ENCODE measurements at places on chromosomes 7 and 10.

GRCh38 chr10:2137549-2138174 is 400.3 kb upstream of the ADARB2 start:
- DNase-seq, result no peak

DNA sequence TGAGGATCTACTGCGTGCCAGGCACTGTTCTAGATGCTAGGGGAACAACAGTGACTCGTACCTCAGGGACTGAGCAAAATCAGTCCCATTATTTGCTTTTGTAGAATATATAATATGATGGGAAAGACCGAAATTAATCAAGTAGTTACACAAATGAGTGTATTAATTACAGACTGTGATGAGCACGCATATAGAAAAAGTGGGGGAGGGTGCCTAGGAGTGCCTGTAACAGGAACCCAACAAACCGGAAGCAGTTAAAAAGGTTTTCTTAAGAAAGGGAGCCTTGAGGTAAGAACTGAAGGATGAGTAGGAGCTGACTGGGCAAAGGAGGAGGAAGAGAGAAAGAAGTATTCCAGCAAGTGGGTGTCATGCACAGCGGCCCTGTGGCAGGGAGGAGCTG is 28.2 kb upstream of the IL6 start:
- no peak for DNase-seq

GRCh38 chr7:47878662-47879061 is 69.6 kb downstream of the PKD1L1 start:
- DNase-seq, result no peak

GRCh38 chr10:113616244-113617074 is 47.4 kb downstream of the NRAP start:
- no peak for DNase-seq

DNA sequence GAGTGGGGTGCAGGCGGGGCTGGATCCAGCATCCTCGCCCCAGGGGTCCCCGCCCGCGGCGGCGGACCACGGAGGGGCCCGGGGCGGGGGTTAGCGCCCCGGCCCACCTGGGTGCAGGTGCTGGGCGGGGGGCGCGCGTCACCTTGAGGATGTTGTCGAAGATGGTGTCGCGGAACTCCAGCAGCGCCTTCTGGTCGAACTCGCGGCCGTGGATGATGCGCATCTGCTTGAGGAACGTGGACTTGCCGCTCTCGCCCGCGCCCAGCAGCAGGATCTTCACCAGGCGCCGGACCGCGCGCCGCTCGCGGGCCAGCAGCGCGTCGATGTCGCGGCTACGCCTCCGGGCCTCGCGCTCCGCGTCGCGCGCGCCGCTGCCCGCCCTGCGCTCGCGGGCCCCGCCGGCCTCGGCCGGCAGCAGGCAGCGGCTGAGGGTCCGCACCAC is 376 bp downstream of the GNA12 start:
- no peak for DNase-seq

DNA sequence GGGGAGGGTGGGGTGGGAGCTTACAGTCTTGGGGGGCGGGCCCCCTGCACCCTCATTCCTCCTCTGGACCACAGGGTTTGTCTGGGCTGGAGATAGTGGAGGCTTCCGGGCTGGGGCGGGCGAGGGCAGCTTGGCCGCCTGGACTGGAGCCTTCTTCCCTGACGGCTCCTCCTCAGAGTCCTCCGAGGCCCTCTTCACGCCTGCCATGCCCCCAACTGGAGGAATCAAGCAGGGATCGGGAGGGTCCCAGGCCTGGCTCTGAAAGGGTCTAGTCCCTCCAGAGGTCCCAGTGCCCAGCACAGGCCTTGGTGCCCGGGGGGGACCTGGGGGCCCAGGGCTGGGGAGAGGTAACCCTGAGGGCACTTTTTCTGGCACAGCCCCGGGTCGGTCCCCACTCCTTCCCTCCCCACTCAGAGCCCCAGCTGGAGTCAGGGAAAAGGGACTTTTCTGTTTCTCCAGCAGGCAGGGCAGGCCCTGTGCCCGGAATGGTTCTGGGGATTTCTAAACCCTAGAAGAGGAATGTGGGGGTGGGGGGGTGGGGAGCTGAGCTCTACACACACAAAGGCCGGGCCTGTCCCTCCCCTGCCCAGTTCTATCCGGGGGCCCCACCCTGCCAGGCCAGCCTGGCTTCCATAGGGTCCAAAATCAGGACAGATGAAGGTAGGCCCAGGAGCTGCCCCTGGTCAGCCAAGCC is 11.6 kb downstream of the MICALL2 start:
- DNase-seq, result no peak

DNA sequence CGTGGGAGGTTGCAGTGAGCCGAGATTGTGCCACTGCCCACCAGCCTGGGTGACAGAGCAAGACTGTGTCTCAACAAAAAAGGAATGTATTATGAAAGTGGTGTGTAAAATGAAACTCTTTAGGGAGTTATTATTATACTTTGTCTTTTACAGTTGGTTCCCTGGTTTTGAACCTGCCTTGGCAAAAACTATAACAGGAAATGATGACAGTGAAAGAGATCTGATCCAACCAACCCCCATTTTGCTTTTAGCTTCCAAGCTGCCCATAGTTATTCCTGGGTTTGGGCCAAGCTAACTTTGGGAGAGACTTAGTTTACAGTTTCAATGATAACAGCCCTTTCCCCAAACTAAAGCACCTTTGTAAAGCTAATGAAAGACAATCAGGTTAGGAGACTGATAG is 34.1 kb upstream of the NMT2 start:
- DNase-seq, result no peak

DNA sequence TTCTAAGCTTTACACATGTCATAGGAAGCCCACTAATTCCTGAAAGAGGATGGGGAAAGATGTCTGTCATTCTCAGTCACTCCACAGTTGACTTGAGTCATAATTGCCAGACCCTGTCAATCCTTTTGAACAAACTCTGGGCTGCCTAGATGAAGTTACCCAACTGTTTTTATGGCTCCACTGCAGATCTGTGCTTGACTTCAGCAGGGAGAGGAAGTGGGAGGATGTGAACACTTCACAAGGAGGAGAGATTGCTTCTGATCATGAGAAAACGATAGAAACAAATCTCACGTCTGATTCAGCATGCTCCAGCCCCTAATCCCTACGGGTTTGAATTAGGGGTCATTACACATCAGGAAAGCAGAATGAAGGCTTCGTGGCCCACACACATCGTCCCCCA is 596.6 kb upstream of the CELF2 start:
- no peak for DNase-seq

DNA sequence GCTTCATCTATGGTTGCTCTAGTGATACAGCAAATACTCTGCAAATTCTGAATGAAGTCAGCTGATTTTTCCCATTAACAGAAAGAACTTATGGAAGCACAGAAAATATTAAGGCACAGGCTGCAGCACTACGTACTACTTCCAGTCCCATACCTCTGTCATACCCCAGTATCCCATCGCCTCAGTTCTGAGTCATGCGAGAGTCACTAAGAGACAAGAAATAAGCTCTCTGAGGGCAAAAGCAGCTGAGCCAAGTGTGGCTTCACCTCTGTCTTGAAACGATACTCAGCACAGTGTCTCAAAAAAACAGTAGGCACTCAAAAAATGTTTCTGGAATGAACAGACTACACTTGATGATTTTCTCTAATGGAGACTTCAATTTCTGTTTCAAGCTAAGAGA is 48.2 kb downstream of the EZH2 start:
- DNase-seq, result no peak

- no peak for DNase-seq
Observed at GRCh38 chr7:2972835-2973161, 70.9 kb downstream of the CARD11 start.

- DNase-seq, result no peak
Observed at GRCh38 chr10:69009360-69009759, 20.8 kb downstream of the KIFBP start.

- DNase-seq, result no peak
Observed at GRCh38 chr7:156031679-156032478, 219.6 kb upstream of the SHH start.

GRCh38 chr10:75105576-75106197 is 5.8 kb upstream of the SAMD8 start:
- no peak for DNase-seq

- DNase-seq, result no peak
Observed at GRCh38 chr10:112949143-112949823, 764 bp upstream of the TCF7L2 start.

DNA sequence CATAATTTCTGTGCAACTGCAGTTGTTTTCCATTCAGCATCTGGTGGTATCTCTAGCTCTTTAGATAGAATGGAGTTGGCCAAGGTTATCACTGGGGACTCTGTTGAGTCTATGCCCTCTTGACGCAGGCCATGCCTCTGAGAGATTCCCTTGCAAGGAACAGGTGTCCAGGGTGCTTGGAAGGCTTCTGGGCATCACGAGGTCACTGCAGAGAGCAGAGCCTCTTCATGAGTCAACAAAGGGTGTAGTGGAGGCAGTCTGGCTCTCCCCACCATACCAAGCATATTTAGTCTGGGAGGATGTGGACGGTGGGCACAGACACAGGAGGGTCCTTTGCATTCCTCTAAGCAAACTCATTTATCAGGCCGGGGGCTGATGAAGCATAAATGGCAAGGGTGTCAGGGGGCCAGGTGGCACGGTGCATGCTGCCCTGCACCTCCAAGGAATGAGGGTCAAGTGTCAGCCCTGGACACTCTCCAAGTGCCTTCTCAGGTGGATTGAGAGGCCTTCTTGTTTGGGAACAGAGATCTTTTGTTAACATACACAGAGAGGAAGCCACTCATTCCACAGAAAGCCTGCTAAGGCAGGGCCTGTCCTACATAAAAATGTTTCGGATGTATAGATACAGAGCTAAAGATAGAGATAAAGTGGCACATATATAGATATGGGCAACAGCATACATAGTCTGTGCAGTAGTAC is 328.6 kb downstream of the INHBA start:
- no peak for DNase-seq

DNA sequence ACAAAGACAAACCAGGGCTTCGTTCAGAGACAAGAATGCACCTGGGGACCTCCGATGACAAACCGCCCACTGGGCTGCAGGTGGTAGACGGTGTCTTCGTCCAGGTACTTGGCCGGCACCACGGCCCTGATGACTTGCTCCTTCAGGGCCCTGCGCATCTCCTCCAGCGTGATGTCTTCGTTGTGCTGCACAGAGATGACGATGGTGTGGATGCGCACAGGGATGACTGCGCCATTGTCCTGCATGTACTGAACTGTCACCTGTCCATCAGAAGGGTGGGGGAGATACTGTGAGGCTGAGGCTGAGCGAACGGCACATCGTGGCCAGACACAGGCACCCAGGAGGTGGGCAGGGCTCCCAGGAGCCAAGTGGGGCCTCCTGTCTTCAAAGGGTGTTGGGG is 13.1 kb downstream of the MAT1A start:
- no peak for DNase-seq

DNA sequence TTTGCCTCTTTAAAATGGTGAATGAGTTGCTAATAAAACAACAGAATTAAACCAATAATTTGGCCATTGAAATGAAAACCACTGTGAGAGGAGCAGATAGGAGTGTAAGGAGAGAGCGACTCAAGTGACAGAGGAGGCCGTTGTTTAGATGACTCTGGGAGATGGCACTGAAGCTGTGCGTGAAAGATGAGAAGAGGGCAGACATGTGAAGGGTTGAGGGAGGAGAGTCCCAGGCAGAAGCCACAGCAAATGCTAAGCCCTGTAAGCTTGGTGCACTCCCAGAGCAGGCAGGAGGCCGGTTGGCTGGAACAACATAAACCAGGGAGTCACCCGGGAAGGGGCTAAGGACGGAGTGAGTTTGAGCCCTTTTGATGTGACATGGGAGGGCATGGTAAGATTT is 814 bp upstream of the OPALIN start:
- no peak for DNase-seq

DNA sequence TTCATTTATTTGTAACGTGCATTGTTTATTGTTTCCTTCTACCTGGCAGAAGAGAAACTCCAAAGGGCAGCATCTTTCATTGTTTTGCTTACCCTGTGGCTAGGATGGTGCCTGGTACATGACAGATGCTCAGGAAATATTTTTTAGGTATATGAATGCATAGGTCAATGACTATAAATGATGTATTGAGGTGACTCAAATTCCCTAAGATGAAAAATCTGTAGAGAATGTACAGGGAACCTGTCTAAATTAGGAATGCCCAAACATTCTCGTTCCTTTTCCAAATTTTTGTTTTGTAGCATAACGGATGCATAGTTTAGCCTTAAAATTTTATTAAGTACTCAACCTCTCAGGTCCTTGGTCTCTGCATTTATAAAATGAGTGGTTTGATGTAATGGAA is 71.6 kb downstream of the NRP1 start:
- no peak for DNase-seq

DNA sequence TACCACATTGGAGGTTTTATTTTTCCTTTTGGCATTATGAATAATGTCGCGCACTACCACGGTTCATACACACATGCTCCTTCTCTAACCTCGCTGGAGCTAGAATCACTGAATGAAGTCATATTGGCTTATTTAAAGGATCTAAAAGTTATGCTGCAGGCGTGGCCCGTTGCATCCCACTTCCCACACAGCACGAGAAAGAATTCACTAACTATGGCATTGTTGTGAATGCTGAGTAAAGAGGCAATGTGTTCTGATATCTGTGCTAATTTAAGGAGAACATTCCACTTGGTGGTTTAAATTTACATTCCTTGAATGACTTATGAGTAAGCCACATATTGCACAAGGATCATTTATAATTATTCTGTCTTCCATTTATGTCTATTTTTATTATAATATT is 20.7 kb downstream of the TCERG1L start:
- no peak for DNase-seq

- DNase-seq, result no peak
Observed at GRCh38 chr7:50647286-50647980, 82.2 kb upstream of the DDC start.

DNA sequence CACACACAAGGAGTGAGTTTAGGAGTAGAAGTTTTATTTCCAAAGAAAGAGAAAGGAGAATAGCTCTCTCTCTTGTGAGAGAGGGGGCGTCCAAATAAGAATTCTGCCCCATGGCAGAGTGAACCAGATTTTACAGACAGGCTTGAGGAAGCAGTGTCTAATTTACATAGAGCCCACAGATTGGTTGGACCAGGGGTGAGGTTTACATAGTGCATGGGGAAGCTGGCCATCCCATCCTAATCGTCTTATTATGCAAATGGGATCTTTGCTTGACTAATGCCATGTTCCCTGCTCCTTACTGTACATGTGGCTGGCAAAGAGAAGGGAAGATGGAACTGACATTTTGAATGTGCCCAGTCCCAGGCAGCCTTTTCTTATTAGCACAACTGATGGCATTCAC is 60.0 kb upstream of the ACSM6 start:
- DNase-seq, result no peak

- no peak for DNase-seq
Observed at GRCh38 chr10:119413093-119413453, 129.4 kb downstream of the RGS10 start.

- no peak for DNase-seq
Observed at GRCh38 chr10:107732045-107732444, 567.5 kb upstream of the SORCS1 start.

- no peak for DNase-seq
Observed at GRCh38 chr10:76942628-76943416, 694.8 kb downstream of the KCNMA1 start.

DNA sequence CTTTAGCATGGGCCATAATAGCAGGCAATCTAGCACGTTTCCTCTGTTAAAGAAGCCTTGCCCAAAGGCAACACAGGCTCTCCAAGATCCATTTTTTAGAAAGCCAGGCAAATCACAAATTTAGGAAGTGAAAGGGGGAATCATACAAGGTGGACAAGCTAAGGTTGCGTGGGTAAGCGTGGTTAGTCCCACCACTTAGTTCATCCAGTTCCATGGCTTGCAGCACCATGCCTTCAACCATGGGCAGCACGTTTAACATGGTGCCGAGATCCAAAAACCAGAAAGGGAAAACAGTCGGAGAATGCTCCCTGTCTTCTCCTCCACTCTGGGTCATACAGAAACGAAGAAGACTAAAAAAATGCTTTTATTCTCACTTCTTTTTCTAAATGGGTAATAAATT is 234.4 kb upstream of the IMMP2L start:
- no peak for DNase-seq

Data from CD4-positive, alpha-beta T cell treated with Interleukin-4 for 4 hours (primary cell).